ENCODE measurements at places on chromosomes 1 and 21.
A peak's percentile ranks its signal among the peaks of the same experiment; 100 is the strongest.

DNA sequence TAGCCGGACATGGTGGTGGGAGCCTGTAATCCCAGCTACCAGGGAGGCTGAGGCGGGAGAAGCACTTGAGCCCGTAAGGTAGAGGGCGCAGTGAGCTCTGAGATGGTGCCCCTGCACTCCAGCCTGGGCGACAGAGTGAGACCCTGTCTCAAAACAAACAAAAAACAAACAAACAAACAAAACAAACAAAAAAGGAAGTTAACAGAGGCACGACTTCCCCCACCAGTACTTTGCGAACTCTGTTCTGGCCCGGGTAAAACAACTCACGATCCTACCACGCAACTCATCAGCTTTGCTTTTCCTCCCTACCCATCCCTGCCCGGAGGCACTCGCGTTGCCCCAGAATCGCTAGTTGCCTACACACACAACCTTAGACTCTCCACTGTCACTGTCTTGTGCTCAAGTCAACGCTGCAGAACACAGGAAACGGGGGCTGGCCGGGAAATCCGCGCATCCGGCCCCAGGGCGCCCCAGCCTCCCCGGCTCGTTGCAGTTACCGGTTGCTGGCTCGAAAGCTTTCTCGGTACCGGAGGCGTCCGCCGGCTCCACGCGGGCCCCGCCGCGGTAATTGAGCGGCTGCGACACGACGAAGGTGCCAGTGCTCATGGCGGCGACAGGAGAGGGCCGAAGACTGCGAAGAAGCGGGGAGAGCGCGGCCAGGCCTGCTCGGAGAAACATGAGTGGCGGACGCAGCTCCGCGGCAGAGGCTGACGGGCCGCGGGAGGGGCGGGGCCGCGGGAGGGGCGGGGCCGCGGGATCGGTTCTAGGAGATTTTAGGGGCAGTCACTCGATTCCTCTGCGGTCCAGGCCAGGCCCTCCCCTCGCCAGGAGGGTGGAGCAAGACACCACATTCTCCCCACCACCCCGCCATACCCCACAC, at the start of gene ALDH9A1:
Gene ALDH9A1, minus strand, starts transcription at position 682 of the 880 bp plus-strand sequence. Its CDS starts 4 bp downstream, at position 678.
- DNase-seq, result peak; percentile 93

DNA sequence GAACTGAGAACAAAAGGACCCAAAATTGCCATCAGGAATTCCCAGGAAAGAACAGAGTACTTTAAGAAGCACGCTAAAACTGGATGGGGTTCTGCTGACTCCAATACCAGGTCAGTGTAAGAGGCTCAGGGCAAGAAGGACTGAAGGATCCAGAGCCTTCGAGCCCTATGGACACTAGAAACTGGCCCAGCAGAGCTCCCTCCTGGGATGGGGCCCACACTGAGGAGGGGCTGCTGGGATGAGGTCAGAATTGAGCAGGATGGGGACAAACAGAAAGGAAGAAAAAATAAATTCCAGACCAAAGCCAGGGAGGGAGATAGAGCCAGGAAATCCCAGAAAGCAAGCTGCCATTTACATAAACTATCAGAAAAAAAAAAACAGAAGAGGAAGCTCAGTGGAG, 222.4 kb upstream of the COA6 start:
- no peak for DNase-seq

DNA sequence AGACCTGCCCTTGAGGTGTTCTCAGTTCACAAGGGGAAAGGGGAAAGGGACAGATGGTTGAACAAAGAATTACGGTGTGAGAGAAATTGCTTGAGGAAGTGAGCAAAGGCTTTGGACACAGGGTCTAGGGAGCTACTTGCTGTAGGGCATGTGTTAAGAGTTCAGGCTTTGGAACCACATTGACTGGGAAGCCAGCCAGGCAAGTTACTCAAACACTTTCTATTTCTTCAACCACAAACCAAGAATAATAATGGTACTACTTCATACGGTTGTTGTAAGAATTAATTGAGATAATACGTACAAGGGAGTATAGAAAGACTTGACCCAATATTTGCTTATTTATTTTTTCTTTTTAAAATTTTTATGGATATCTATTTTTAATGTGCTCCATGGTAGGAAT, 26.6 kb downstream of the AK4 start:
- no peak for DNase-seq

DNA sequence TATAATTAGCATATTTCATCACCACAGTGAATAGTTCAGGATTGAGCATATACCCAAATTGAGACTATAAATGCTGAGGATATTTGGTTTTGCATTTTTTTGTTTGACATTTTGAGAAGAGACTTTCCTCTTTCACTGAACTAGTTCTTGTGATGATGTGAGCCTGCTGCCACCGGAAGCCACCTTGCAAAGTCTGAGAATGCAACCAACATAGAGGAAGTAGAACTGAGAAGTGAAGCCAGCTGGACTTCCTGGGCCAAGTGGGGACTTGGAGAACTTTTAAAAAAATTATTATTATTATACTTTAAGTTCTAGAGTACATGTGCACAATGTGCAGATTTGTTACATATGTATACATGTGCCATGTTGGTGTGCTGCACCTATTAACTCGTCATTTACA, 102.3 kb downstream of the RPE65 start:
- DNase-seq, result no peak

DNA sequence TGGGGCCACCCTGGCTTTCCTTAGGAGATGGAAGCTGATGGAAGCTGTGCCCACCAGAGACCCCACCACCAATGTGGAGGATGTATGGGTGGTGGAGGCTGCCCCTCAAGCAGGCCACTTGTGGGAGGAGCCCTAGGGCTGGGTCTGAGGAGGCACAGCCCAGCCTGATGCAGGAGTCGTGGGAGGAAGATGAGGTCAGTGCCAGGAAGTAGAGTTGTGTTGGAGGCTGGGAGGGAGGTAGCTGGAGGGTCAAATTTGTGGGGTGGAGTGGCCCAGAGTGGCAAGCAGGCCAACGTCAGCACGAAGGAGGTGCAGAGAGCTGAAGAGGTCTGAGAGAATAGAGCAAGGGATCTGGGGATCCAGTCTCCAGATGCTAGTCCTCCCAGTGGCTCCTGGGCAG, 119.0 kb upstream of the USP24 start:
- DNase-seq, result no peak

DNA sequence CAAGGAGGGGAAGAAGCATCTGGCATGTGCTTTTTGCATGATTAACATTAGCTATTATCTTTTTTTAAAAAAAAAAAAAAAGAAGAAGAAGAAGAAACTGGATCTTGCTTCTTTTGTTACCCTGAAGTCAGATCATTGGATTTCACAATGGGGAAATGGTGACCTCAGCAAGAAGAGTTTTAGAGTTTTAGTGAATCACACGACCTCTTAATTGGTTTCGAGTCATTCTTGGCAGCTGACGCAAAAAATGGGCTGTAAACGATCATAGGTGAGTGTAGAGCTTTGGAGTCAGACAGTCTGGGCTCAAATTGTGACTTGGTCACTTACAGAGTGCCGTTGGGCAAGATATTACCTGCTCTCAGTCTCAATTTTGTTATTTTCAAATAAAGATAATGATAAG, 33.3 kb upstream of the PGBD5 start:
- DNase-seq, result no peak

GRCh38 chr1:29591601-29592260, 355.4 kb downstream of the PTPRU start:
- DNase-seq, result no peak

DNA sequence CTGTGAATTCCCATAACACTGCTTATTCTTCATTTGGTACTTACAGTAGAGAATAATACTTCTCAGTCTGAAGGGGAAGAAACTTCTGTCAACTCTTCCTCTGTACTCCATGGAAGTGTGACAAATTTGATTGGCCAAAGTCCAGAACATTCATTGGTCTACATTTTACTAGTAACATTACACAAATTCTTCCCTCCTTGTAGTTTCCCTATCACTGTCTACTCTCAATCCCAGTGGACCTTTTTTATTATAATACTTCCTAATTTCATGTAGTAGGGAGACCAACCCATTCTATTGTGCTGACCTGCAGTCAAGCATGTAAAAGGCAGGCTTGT, 74.7 kb downstream of the ALG6 start:
- DNase-seq, result no peak
